SJSA1 (cell line): ENCODE measurements at places on chromosomes 1 and 21. TPM values are rescaled to one million over a fixed set of nuclear protein-coding genes. Genes with fewer than 3 reads are reported as not detected.

- H3K27ac ChIP-seq = no peak overlapping the region
- no peak overlapping the region for H3K4me3 ChIP-seq
- no peaks in the 10 kb centered on the region for H3K27me3 ChIP-seq
Measured at GRCh38 chr1:87176514-87176913, 152.2 kb upstream of the LMO4 start.

DNA sequence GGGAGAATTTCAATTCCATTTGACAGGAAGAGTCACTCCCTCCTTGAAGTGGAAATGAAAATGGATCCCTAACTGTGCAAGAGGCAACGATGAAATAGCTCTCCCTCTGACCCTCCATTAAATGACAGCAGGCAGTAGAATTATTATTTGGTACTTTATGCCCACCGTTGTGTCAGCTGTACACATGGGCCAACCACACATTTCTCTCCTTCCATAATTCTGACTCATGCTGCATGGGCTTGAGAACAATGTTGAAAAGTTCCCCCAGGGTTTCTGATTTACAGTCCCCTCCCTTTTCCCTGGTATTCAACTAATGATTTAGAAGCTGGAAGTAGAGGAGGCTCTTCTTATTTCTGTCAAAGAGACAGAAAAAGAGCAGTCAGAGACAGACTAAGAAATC, 103.5 kb downstream of the RGS7 start:
- no peaks in the 10 kb centered on the region for H3K27me3 ChIP-seq
- no peak for DNase-seq
- no peaks in the 10 kb centered on the region for H3K36me3 ChIP-seq
- H3K27ac ChIP-seq = no peak overlapping the region

DNA sequence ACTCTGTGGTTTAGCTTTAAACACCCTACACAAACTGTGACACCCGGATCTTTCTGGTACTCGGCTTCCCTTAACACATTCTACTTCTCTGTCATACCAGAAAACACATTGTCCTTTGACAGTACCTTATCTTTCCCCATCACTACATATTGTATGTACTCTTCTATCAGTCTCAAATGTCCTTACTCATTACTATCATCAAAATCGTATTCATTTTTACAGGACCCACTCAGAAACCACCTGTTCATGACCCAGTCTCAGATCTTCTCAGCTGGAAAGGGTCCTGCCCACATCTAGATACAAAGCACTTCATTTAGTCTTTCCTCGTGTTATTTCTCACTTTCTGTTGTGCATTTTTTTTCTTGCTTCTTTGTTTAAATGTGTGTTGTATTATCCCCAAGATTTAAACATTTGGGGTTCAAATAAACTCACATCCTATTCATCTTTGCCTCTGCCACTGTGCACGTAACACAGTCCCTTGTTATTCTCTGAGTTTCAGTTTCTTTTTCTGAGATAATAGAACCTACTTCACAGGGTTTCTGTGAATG, 27.7 kb downstream of the CD34 start:
- H3K4me1 ChIP-seq = peaks cover 5% of the 10 kb centered on the region
- no peak overlapping the region for H3K4me3 ChIP-seq
- no peaks in the 10 kb centered on the region for H3K27me3 ChIP-seq
- DNase-seq = no peak
- H3K36me3 ChIP-seq = no peaks in the 10 kb centered on the region

- no peak overlapping the region for H3K27ac ChIP-seq
- no peak for DNase-seq
- no peaks in the 10 kb centered on the region for H3K27me3 ChIP-seq
- H3K36me3 ChIP-seq = no peaks in the 10 kb centered on the region
- no peaks in the 10 kb centered on the region for H3K4me1 ChIP-seq
- no peak overlapping the region for H3K4me3 ChIP-seq
Measured at GRCh38 chr21:38861989-38862683, 56.4 kb downstream of the ETS2 start.

GRCh38 chr1:101004061-101004460, 21.5 kb downstream of the DPH5 start:
- H3K4me3 ChIP-seq = no peak overlapping the region
- H3K27ac ChIP-seq = no peak overlapping the region
- H3K36me3 ChIP-seq = peaks cover 13% of the 10 kb centered on the region
- no peaks in the 10 kb centered on the region for H3K27me3 ChIP-seq

DNA sequence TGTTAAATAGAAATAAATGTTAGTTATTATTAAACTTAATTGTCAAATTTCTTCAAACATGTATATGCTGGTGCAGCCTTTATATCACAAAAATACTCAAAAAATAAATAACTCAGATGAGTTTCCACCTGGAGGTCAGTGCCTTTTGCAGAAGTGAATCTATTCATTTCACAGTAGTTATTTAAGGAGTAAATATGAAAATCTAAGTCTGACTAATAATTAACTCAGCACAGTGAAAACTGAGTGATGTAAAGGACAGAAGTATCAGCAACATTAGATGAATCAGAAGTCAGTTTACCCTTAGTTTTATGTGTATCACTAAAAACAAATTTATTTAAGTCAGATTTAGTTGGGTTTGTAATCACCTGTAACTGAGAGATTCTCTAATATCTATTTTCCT, 2135.4 kb downstream of the MRPL39 start:
- no peaks in the 10 kb centered on the region for H3K27me3 ChIP-seq
- H3K4me3 ChIP-seq = no peak overlapping the region
- no peak overlapping the region for H3K27ac ChIP-seq
- no peaks in the 10 kb centered on the region for H3K4me1 ChIP-seq
- no peak for DNase-seq
- no peaks in the 10 kb centered on the region for H3K36me3 ChIP-seq

- no peaks in the 10 kb centered on the region for H3K27me3 ChIP-seq
- no peak overlapping the region for H3K4me3 ChIP-seq
- no peaks in the 10 kb centered on the region for H3K36me3 ChIP-seq
- DNase-seq = no peak
Measured at GRCh38 chr1:185077374-185077773, 32.0 kb downstream of the RNF2 start.

DNA sequence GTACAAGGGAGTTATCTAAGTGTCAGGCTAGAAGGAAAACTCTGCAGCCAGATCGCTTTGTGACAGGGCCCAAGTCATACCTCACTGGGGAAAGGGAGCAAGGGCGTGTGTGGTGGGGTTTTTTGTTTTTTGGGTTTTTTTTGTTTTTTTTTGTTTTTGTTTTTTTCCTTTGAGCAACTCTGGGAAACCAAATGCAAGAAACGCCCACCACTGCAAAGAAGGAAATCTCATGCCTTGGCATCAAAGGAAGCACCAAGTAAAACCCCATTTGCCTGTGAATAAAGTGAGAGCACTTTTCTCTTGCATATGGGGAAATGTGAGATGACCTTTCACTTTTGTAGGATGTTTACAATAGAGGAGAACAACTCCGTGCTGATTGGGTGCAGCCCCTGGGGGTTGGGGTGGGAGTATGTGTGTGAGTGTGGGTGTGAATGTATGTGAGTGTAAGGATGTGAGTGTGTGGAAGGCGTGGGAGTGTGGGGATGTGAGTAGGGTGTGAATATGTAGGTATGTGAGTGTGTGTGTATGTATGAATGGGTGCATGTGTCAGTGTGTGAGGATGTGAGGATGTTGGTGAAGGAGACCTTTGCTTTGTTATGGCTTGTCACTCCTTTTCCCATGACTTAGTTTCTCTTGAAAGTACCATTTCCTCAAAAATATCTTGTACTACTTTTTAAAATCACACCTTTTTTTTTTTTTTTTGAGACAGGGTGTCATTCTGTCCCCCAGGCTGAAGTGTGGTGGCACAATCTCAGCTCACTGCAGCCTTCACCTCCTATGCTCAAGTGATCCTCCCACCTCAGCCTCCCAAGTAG, 34.6 kb downstream of the IL12RB2 start:
- peaks cover 5% of the 10 kb centered on the region; the same call in 1 of the 2 replicates for H3K27me3 ChIP-seq
- H3K4me1 ChIP-seq = no peaks in the 10 kb centered on the region
- H3K27ac ChIP-seq = no peak overlapping the region
- DNase-seq = no peak

- no peaks in the 10 kb centered on the region for H3K36me3 ChIP-seq
- no peaks in the 10 kb centered on the region for H3K27me3 ChIP-seq
- H3K4me3 ChIP-seq = no peak overlapping the region
Measured at GRCh38 chr1:63817152-63817667, 43.4 kb downstream of the ROR1 start.

DNA sequence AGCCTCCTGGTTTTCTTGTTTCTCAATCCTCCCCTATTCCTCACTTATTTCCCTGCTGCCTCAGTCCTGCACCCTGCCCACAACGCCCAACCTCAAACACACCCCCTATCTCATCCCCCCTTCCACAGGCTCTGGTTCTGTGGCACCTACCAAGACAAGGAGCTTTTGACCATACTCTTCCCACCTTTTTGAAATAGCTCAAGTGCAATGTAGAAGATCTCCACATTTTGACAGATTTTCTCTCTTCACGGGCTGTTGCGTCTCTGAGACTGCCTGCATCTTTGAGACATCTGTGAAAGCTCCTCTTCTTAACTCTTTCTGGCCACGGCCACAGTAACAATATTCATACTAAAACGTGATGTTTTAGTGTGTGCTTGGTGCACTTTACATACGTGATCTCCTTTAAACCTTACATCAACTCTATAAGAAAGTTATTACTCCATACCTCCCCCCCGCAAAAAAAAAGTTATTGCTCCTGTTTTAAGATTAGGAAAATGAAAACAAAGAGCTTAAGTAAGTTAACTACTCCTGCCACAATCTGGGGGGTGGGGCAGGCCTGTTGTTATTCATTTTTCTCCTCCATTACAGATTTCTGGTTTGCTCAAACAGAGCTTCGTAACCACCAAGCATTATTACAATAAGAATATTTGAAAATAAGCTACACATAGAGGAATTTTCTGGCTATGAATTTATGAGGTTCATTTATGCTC, 1.8 kb upstream of the SERBP1 start:
- no peak for DNase-seq
- peaks cover 31% of the 10 kb centered on the region for H3K4me1 ChIP-seq
- H3K27ac ChIP-seq = no peak overlapping the region
- H3K36me3 ChIP-seq = peaks cover 31% of the 10 kb centered on the region
- no peaks in the 10 kb centered on the region for H3K27me3 ChIP-seq

GRCh38 chr1:15031251-15031933, 122.2 kb upstream of the TMEM51 start:
- DNase-seq = peak; percentile 25
- no peaks in the 10 kb centered on the region for H3K27me3 ChIP-seq
- H3K27ac ChIP-seq = no peak overlapping the region
- 0 out of 2 replicates have a peak, but pooled peaks cover 3% of the 10 kb centered on the region for H3K36me3 ChIP-seq

- H3K27me3 ChIP-seq = no peaks in the 10 kb centered on the region; the same call in 1 of the 2 replicates
- H3K27ac ChIP-seq = no peak overlapping the region
- no peak for DNase-seq
- no peaks in the 10 kb centered on the region for H3K36me3 ChIP-seq
- H3K4me1 ChIP-seq = no peaks in the 10 kb centered on the region
Measured at GRCh38 chr21:37593015-37593414, 226.4 kb downstream of the DYRK1A start.

GRCh38 chr21:25385911-25386474, 221.3 kb downstream of the MRPL39 start:
- H3K4me1 ChIP-seq = no peaks in the 10 kb centered on the region
- H3K27me3 ChIP-seq = no peaks in the 10 kb centered on the region
- H3K4me3 ChIP-seq = no peak overlapping the region
- no peak for DNase-seq
- peaks cover 8% of the 10 kb centered on the region; the same call in 1 of the 2 replicates for H3K36me3 ChIP-seq
- no peak overlapping the region for H3K27ac ChIP-seq

DNA sequence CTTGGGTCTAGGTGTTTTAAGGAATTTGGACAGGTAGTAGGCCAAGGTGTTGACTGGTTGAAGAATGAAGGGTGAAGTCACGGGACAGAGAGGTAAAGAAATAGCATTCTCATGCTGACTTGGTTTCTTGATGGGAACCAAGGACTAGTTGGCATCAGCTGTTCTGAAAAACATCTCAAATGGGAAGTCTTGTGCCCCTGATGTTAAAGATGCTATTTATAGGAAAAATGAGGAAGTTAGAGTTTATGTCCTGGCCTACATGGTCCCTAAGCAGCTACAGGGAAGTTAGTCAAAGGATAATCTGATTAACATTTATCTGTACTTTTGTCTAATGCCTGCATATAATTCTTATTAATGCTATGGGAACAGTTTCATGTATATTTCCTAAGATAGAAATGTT, 262.4 kb downstream of the HHIPL2 start:
- H3K4me1 ChIP-seq = peaks cover 25% of the 10 kb centered on the region
- DNase-seq = no peak

DNA sequence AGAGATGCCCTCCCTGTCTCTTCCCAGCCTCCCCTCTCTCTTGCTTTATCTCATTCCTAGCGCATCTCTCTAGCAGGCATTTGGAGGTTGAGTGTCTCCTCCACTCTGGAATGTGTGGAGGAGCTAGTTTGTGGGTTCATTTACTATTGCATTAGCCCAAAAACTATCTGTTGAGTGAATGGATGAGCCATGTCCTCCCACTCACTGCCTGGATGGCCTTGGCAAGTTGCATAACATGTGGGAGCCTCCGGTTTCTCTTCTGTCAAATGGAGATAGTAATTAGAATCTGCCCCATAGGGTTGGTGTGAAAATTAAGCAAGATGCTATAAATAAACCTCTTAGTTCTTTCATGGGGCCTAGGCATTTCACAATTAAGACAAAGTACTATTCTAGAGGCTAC, 181.8 kb downstream of the KAZN start:
- no peak for DNase-seq
- H3K4me3 ChIP-seq = no peak overlapping the region
- no peak overlapping the region for H3K27ac ChIP-seq
- peaks cover 17% of the 10 kb centered on the region for H3K4me1 ChIP-seq

- H3K27ac ChIP-seq = peak overlapping the region; percentile 93
- H3K4me1 ChIP-seq = peaks cover 59% of the 10 kb centered on the region
- H3K36me3 ChIP-seq = peaks cover 16% of the 10 kb centered on the region; the same call in 1 of the 2 replicates
Measured at GRCh38 chr1:201713086-201713810, 115.7 kb upstream of the IPO9 start.

DNA sequence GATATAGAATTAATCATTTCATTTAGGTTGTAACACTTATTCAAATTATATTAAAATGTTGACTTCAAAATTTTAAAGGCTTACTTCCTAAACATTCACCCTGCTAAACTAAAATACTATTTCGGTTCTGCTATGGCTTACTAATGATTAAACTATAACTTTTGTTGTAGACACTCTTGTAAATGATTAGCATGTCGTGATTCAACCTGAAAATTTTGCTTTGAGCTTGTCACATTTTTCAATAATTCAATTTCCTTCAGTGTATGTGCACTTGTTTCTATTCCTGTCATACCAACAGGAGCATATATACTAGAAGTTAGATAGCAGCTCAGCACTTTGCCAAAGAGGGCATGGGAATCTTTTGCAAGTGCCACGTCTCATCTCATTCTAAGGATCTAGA, 1018.8 kb downstream of the AMY1C start:
- H3K4me3 ChIP-seq = no peak overlapping the region
- H3K36me3 ChIP-seq = no peaks in the 10 kb centered on the region
- no peaks in the 10 kb centered on the region for H3K4me1 ChIP-seq
- H3K27me3 ChIP-seq = no peaks in the 10 kb centered on the region
- no peak overlapping the region for H3K27ac ChIP-seq

The HHIPL2 gene
- 2.2 and 3.1 TPM in 2 replicates for total RNA-seq

The GALNT2 gene
- total RNA-seq = 54.6 and 62.5 TPM in 2 replicates

The TRABD2B gene
- 0.16 and 0.75 TPM in 2 replicates for total RNA-seq

The CFAP74 gene
- total RNA-seq = not detected in 2 replicates
